ENCODE measurements at places on chromosomes 6 and 20.

- DNase-seq, result no peak
These were observed 421.3 kb downstream of the PREX1 start for GRCh38 chr20:48406498-48406897.

DNA sequence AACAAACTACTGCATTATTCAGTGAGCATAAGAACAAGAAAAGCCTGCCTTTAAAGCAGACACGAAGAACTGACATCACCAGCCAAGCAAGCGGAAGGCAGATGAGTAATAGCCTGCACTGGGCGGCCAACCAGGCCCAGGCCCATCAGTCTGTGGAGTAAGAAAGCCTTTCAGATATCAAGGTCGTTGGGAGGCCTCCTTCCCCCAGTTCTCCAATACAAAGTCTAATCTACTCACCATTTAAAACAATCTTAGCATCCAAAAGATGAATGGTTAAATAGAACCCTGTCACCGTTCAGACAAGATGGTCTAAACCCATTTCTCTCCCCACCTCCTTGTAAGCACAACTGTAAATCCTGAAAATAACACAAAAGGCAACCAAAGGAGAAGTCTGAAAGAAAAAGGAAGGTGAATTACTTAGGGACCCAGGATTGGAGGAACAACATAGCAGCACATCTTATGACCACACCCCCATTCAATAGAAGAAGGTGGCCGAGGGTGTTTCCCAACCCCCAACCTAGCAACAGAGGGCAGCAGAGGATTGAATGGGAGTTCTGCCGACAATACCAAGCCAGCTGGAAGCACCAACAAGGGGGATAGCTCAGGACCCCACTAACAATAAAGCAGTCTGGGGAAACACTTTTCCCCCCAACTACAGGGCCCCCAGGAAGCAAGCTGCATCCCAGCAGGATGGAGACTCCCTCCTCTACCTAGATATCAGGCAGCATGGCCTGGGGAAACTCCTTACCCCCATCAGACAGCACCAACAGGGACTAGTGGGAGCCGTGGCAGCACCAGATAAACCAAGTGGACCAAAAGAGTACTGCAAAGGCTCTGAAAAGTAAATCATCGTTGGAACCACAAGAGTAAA, 67.9 kb downstream of the ZHX3 start:
- no peak for DNase-seq

- DNase-seq, result no peak
These were observed 804.5 kb upstream of the CITED2 start for GRCh38 chr6:140178935-140179334.

DNA sequence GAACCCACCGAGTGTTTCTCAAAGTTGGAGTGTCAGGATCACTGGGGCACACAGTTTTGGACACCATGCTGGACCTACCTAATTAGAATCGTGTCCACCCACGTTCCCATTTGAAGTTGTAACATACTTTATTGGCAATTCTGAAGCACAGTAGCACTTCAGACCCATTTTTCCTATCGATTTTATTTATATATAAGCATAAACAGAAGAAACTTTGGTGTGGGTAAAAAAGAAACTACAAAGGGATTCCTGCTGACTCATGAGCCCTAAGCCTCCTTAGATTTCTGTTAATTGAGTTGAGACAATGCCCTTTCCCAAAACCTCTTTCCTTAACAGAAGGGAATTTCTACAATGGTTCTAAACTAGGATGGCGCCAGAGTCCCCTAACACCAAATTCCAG, 398.0 kb downstream of the CDKAL1 start:
- no peak for DNase-seq

- DNase-seq, result no peak
These were observed 70.2 kb downstream of the B3GAT2 start for GRCh38 chr6:70886661-70887060.

DNA sequence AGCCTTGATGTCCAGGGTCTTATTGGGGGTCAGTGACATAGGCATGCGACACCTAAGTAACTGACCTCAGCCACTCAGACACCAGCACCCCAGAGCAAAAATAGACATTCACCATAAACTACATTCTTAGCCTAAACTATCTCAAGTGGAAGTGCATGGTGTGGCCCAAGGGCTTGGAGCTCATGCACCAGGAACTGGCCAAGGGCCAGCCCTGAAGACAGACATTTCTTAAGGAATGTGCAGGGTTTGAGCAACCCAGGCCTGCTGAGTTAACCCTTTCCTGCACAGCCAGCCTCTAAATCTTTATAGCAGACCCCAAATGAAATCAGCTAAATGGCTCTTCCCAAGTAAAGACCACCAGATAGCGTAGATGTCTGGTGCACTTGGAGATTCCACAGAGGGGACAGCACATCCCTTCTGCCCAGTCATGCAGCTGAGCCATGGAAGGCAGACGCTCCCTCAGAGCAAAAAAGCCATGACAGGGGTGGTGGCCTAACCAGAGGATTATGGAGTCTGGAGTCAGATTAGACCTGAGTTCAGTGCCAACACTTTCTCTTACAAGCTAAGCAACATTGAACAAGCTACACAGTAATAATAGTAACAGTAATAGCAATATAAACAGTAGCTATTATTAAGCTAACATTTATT, 222.6 kb downstream of the ZMYND8 start:
- no peak for DNase-seq

DNA sequence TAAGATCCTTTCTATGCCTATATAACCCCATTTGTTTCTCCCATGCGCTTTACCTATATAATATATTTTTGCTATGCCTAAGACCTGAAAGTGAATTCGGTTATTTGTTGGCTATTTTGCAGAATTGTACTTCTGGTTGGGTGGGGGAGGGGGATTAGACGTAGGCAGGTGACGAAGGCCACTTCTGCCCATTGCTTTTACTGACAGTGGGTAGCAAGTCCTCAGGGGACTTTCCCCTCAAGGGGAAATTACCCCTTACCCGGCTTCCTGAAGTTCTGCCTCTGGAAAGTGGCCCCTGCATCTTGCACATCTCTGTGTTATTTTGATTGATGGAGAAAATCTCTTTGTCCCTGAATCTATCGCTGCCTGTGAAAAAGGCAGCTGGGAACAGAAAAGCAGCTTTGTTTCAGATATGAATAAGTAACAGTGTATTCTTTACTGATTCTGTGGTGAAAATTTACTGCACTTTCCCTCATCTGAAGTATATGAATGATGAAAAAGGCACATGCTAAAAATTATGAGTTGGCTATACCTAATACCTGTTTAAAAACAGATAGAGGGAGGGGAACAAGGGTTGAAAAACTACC, 133.9 kb downstream of the UTRN start:
- no peak for DNase-seq

GRCh38 chr6:103617642-103618041, 1242.1 kb downstream of the HACE1 start:
- no peak for DNase-seq

GRCh38 chr20:64203037-64203777, 39.0 kb downstream of the MYT1 start:
- DNase-seq, result no peak

DNA sequence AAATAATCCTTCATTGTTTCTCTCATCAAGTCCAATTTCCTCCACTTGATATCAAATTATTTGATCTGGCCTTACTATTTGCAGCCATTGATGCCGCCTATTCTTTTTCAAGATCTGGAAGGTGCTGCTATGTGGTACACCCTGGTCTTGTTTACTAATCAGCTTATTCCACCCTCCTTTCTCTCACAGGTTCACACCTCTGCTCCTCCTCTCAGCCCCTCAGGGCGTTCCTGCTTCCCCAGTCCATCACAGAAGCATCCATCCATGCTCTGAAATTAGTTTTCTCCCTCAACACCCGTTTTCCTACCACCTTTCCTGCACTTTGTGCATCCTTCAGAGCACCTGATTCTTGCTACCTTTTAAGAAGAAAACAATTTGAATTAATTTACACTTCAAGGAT, 183.6 kb downstream of the EPHA7 start:
- DNase-seq, result peak; percentile 5

- DNase-seq, result peak; percentile 63
These were observed 278.4 kb downstream of the LRFN2 start for GRCh38 chr6:40308533-40309306.

GRCh38 chr6:3259491-3259958, 778 bp downstream of the PSMG4 start:
- DNase-seq, result peak; percentile 10

GRCh38 chr6:34110610-34111009, 35.3 kb downstream of the GRM4 start:
- no peak for DNase-seq

DNA sequence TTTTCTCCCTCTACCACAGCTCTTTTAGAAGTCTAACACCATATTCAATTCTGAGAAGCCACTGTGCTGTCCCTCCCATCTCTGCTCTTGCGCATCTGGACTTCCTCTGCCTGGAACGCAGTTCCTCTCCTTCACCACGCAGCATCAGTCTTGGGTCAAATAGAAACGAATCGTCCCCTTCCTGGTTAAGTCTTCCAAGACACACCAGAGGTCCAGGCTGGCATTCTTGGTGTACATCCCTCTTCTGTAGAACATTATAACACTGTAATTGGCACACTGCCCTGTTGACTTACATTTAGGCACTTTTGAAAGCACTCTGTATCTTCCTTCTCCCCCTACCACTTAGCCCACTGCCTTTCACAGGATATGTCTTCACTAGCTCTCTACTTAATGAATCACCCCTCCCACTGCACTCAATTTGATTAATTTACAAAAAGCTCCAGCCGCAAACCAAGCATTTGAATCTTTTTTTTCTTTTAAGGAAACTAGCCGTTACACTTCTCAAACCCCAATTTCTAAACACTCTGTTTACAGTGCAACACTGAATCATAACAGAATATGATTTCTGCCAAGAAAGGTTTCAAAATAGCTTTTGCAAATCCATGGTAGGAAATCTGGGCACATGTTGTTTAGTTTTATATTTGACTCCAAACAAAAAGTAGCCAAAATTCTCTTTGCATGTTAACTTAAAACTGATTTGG, 140.8 kb upstream of the CARMIL1 start:
- peak; percentile 32 for DNase-seq

DNA sequence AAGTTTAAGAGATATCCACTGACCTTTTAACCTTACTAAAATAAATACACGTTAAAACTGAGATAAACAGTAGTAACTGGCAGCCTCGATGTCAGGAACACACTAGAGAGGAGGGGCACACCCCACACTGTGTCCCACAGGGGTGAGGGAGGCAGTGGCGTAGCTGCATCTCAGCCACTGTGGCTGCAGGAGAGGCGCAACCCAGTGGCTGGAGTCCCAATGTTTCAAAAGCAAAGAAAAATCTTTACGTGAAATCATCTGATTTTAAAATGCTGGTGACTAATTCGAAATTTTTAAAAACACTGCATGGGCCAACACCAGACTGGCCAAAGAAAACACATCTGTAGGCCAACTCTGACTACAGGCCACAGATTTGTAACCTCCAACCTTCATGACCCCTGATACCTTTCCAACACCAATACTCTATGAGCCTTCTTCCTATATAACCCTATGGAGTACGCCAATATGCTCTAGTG, 54.7 kb downstream of the TRAM2 start:
- DNase-seq, result no peak

- DNase-seq, result no peak
These were observed 6.4 kb downstream of the FUCA2 start for GRCh38 chr6:143505111-143505510.

DNA sequence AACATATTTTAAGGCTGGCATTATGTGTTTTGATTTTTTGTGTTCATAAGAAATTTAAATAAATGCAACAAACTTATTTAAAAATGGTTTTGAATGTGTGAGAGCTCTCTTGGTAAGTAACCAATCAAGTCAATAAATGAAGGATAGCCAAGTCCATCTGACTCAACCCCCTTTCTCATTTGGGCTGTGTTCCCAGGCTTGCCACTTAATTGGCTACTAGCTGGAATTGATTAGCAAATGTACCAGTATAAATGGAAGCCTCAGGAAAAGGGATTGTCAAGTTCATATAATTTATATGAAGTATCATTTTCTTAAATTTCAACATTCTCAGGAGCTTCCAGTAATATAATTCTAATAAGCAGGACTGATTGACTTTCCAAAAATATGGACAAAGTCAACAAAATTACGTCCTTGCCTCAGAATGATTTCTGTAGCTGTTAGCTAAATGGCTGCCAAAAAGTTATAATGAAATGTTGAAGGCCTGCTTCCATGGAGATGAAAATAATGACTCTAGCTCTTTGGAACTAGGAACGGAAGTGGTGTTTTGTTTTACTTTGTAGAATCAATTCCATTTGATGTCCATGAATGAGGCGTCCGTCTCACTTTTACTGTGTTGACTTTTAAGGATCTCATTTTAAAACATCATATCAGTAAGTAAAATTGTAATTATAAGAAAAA, 614.9 kb downstream of the CDH26 start:
- peak; percentile 51 for DNase-seq

DNA sequence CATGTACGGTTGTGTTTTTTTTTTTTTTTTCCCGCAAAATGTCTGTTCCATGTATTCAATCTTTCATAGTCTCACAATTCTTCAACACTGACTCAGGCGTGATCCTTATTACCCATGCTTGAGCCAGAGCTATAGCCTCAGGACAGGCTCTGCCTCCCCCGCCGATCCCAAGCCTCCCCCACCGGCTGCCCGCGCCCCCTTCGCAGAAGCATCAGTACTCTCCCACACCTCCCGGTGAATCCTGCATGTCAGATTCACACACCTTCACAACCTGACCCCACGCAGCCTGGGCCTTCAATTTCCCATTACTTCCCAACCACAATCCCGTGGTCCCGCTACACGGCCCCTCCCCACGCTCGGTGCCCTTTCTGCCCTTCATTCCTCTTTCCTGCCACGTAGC, 401.5 kb upstream of the JARID2 start:
- no peak for DNase-seq

DNA sequence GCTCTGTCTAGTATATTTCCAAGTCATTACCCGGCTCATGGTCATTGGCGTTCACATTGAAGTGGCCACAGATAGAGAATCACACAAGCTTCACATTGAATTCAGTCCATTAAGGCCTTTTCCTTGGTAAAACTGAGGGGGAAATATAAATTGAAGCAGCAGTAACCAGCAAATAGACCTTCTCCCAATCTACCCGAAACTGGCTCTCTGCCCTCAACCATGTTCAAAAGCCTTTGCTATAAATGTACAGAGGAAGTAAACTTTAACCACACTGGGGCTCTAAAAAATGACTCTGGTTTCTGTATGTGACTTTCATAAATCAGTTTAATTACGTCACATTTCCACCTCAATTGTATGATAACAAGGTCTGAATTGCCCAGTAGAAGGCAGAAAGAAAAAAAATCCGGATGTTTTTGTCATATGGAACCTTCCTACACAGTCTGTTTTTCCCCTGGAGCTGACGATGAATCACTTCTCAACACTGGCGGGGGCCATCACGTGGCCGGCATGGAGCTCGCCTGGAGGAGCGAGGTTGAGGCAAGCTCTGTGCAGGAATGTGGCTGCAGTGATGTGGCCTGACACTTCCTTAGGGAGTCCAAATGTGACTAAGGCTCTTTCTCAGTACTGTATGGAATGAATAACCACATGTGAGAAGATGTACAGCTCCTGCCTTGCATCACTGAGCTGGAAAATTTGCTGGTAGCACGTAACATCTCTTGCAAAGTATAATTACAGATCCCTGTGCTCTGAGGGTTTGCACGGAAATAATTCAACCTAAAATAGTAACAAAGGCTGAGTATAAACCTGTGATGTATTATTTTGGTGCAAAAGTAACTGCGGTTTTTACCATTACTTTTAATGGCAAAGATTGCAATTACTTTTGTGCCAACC, 58.6 kb upstream of the SNX9 start:
- no peak for DNase-seq

Measured in NCI-H2081 (cell line).